ENCODE measurements at places on chromosomes 16 and 17. TPM values are rescaled to one million over a fixed set of nuclear protein-coding genes. Genes with fewer than 3 reads are reported as not detected.

RMI2 gene
- 65.9 TPM for total RNA-seq

GRCh38 chr17:18381158-18381952, 3.8 kb downstream of the EVPLL start:
- no peak overlapping the region for H3K4me3 ChIP-seq
- peaks cover 24% of the 10 kb centered on the region for H3K27me3 ChIP-seq
- DNase-seq, result no peak
- no peaks in the 10 kb centered on the region for H3K36me3 ChIP-seq
- H3K27ac ChIP-seq, result no peak overlapping the region

DNA sequence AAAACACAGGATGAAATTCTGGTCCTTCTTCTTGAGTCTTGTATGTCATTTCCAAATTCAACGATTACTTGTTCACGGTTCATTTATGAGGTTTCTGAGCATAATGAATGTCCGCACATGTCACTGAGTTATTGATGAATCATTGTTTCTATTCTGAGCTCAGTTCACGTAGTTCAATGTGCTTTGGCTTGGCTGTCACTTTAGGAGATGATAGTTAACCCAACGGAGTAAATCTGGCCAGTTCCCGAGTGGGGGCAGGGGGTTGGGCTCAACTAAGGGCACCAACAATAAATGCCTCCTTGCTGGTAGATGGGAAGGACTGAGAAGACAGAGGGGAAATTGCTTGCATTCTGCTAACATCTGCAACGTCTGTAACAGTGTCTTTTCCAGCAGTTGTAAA, 239.4 kb upstream of the HSBP1 start:
- no peaks in the 10 kb centered on the region for H3K36me3 ChIP-seq
- H3K27me3 ChIP-seq, result no peaks in the 10 kb centered on the region

C16orf96 gene
- not detected for total RNA-seq

AOC2 gene
- total RNA-seq, result 1.8 TPM

DNA sequence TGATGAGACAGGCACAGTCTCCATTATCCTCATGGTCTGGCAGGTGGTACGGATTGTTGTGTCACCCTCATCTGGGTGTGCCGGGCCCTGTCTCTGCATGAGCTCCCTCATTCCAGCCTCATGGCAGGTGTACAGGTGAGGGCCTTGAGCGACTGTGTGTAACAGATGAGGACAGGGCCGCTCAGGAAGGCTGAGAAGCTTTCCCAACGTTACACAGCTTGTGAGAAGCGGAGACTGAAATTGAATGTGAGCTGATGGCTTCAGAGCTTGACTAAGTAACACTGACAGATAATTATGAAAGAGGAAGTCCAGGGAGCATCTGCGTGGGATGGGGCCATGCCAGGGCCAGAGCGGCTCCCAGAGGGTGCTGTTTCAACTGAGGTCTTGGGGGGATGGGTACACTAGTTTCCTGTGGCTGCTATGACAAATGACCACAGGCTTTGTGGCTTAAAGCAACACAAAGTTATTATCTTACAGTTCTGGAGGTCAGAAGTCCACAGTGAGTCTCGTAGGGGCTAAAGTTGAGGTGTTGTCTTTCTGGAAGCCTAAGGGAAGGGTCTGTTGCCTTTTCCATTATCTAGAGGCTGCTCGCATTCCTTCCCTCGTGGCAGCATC, 36.7 kb downstream of the CMIP start:
- H3K27ac ChIP-seq, result peak overlapping the region; percentile 58
- no peak overlapping the region for H3K4me3 ChIP-seq

CD300E gene
- total RNA-seq, result not detected

DNA sequence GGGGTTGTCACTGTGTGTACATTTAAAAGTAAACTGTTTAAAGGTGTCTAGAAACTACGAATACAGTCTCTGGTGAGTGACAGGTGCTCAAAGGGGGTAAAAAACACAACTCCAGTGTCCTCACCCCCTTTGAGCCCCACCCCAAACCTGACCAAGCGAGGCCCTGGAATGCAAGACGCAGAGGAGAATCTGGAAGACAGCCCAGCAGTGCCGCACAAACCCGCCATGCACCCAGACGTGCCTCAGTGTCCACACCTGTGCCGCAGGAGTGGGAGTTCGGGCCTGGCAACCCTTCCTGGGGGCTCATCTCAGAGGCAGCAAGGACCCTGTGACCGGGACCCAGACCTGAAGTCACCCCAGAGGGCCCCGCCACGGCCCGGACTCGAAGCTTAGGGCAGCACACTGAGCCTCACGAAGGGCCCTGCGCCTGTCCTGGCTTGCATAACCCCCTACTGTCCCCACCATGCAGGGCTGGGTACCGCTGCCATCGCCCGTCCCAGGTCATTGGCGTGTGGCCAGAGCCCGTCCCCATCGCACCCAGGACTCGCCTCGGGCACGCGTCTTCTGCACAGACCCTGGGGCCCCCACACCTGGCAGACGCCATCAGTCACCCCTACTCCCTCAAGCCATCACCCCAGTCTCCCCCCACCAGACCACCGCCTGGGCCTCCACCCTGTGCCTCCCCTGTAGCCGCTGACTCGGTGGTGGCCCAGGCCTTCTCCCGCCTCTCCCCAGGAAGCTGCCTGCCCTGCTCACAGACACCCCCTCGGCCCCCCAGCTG, 33.0 kb upstream of the ZC3H18 start:
- H3K27ac ChIP-seq, result no peak overlapping the region
- H3K4me3 ChIP-seq, result no peak overlapping the region
- no peak for DNase-seq
- no peaks in the 10 kb centered on the region for H3K36me3 ChIP-seq

GRCh38 chr17:42687707-42688320, 5.5 kb downstream of the CNTNAP1 start:
- peaks cover 17% of the 10 kb centered on the region for H3K27me3 ChIP-seq
- DNase-seq, result no peak
- no peak overlapping the region for H3K27ac ChIP-seq
- H3K36me3 ChIP-seq, result no peaks in the 10 kb centered on the region
- H3K4me3 ChIP-seq, result no peak overlapping the region

SLC25A10 gene
- total RNA-seq, result 32.8 TPM

DNA sequence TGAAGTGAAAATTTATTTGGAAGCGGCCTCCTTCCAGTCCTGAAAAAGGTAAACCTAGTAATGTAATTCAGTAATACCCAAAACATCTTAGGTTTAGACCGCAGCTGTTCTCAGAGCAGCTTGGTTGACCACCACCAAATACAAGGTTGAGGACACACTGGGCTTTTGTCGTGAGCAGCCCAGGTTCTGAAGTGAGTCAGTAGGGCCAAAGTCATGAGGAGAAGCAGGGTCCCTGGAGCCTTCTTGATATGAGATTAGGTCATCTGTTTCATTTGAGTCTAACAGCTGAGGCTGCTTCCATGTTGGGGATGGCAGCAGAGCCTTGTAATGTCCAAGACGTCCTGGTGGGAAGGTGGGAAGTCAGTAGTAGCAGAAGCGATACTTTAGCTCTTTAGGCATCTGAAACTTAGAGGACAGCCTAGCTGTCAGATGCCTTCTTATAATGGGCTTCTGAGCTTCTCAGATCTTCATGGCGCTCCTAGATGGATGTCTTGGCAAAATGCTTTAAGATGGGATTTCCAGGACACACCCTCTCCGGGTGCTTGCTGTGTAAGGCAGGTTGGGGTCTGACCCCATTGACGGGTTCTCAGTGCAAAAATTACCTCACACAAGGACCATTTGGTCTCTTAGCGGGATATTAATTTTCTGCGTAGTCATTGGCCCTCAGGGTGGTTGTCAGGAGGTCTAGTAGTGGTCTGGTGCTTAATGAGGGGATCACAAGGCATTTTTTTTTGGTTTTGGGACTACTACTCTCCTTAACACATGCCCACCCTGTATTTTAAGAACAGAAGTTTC, 2.4 kb downstream of the ALKBH5 start:
- peaks cover 59% of the 10 kb centered on the region for H3K4me1 ChIP-seq
- H3K27me3 ChIP-seq, result no peaks in the 10 kb centered on the region
- H3K36me3 ChIP-seq, result peaks cover 54% of the 10 kb centered on the region
- peak; percentile 47 for DNase-seq

DNA sequence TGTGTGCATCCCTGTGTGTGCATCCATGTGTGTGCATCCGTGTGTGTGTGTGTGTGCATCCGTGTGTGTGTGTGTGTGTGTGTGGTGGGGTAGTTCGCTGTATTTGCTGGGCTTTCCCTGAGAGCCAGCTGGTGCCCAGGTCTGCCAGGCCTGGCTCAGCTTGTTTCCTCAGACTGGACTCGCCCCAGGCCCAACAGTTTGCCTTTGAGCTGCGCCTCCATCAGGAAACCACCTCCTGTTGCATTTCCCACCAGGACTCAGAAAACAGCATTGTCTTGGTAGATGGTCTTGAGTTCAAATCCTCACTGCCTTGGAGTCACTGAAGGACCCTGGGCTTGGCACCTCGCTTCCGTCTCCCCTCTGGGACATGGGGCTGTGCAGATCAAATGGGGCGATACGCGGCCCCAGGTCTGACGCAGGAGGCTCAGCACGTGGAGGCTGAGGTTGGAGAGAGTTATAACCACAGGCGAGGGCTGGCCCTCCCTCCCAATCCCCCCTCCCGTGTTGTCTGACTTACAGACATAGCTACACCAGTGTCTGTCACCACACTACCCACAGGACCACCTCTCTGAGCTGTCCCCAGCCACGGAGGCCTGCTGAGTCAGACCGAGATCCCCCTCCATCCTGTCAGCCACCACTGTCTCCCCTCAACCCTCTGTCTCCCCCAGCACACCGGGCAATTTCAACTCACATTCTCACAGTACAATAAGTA, 4.7 kb downstream of the ITGAE start:
- H3K27me3 ChIP-seq, result peaks cover 6% of the 10 kb centered on the region
- peaks cover 85% of the 10 kb centered on the region for H3K4me1 ChIP-seq

GRCh38 chr16:23355106-23355670, 53.1 kb downstream of the SCNN1B start:
- H3K36me3 ChIP-seq, result no peaks in the 10 kb centered on the region
- H3K27ac ChIP-seq, result no peak overlapping the region
- no peak for DNase-seq
- no peak overlapping the region for H3K4me3 ChIP-seq
- no peaks in the 10 kb centered on the region for H3K4me1 ChIP-seq

PPP1R1B gene
- total RNA-seq, result not detected

SNN gene
- 3.0 TPM for total RNA-seq

GRCh38 chr17:76570877-76571471, 14.7 kb downstream of the ST6GALNAC2 start:
- DNase-seq, result no peak
- peaks cover 3% of the 10 kb centered on the region for H3K4me1 ChIP-seq
- H3K27me3 ChIP-seq, result no peaks in the 10 kb centered on the region
- H3K36me3 ChIP-seq, result peaks cover 3% of the 10 kb centered on the region
- no peak overlapping the region for H3K27ac ChIP-seq

CIITA gene
- 103 TPM for total RNA-seq

- H3K4me1 ChIP-seq, result peaks cover 2% of the 10 kb centered on the region
- no peaks in the 10 kb centered on the region for H3K36me3 ChIP-seq
These were observed at the start of gene CHST4 for GRCh38 chr16:71526111-71526631. Gene CHST4 (plus strand): TSS chr16:71526426. CDS start chr16:71536678, 10,252 bp downstream.

DNA sequence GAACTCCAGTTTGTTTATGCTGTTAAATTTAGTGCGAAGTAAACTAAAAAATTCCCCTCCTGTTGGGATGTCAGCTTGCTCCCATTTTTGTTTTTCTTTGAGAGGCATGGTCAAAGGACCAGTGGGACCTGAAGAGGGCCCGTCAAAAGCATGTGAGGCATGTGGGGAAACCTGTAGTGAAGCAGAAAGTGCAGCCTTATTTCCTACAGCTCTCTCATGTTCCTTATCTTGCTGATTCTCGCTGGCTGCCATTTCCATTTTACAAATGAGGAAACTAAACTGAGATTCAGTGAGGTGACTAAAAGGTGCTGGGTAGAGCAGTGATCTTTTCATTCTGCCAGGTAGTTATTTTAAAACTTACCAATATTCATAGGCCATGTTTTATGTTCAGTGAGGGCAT, 27.1 kb downstream of the EPN2 start:
- peaks cover 7% of the 10 kb centered on the region for H3K27me3 ChIP-seq
- no peak for DNase-seq
- no peak overlapping the region for H3K27ac ChIP-seq
- peaks cover 12% of the 10 kb centered on the region for H3K4me1 ChIP-seq
- no peak overlapping the region for H3K4me3 ChIP-seq

NATD1 gene
- 1.9 TPM for total RNA-seq

KRT17 gene
- total RNA-seq, result 0.80 TPM

DNA sequence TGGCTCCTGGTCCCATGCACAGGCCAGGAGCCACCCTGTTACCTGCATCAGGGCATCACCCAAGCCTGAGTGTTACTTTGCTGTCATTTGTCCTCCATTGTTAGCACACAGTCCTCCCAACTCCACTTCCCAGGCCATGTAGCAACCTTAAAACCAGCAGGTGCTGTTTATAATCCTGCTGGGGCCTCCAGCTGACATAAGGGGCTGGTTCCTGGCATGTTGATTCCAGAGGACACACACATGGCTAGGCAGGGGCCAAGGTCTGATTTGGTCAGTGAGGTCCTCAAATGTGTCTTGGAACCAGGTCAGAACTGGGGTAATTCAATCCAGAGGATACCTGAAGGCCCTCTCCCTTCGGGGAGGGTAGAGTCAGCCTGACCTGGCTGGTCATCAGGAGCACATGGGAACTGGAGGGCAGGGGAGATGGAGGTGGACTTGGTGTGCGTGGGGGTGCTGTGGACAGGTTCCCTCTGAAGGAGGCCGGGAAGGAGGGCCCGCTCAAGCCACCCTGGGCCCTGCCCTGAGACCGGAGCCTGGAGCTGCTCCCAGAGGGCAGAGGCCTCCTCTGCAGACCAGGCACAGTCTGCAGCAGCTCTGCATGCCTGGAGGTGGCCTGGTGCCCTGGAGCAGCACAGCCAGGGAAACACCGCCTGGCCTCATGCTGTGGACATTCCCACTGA, 6.6 kb downstream of the ADORA2B start:
- DNase-seq, result no peak
- H3K27me3 ChIP-seq, result peaks cover 44% of the 10 kb centered on the region
- no peak overlapping the region for H3K4me3 ChIP-seq
- no peak overlapping the region for H3K27ac ChIP-seq
- peaks cover 2% of the 10 kb centered on the region for H3K4me1 ChIP-seq

- no peak overlapping the region for H3K27ac ChIP-seq
- H3K4me3 ChIP-seq, result no peak overlapping the region
- peaks cover 58% of the 10 kb centered on the region for H3K27me3 ChIP-seq
- DNase-seq, result no peak
- no peaks in the 10 kb centered on the region for H3K36me3 ChIP-seq
These were observed 1.2 kb downstream of the FADS6 start for GRCh38 chr17:74892013-74892841.

GRCh38 chr17:73985466-73986015, 217.9 kb upstream of the RPL38 start:
- peaks cover 2% of the 10 kb centered on the region for H3K4me1 ChIP-seq
- H3K36me3 ChIP-seq, result no peaks in the 10 kb centered on the region
- H3K27ac ChIP-seq, result no peak overlapping the region
- H3K27me3 ChIP-seq, result peaks cover 9% of the 10 kb centered on the region
- no peak overlapping the region for H3K4me3 ChIP-seq
